Choroid plexus epithelial cell (primary cell): ENCODE measurements at places on chromosomes 11 and 22.

- peak; percentile 19 for DNase-seq
These were observed 15.5 kb upstream of the TMPRSS5 start for GRCh38 chr11:113721462-113722066.

DNA sequence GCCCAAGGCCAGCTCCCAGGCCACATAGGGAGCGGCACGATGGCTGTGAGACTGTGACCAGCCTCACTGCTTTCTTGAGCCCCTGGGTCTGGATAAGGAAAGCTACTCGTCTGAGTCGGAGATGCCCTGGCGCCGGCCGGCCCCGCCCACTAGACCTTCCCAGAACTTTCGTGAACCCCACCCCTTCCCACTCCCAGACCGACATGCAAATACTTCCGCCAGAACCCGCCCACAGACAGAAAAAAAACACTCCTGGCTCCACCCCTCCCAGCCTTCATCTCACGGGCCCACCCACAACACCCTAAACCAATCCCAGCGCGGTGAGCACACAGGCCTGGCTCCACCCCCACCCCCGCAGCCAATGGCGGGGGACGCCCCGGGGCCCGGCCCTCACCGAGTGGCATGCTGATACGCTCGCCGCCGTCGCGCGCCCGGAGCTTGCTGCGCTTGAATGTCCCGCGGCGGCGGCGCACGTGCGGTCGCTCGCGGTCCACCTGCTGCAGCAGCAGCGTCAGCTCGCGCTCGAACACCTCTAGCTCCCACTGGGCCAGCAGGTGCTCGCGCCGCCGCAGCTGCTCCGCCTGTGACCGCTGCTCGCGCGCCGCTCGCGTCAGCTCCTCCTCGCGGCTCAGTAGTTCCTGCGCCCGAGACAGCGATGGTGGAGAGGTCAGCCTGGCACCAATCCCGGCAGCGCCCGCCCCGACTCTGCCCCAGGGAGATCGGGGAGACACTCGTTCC is 7.0 kb downstream of the MAP3K11 start:
- peak; percentile 96 for DNase-seq

DNA sequence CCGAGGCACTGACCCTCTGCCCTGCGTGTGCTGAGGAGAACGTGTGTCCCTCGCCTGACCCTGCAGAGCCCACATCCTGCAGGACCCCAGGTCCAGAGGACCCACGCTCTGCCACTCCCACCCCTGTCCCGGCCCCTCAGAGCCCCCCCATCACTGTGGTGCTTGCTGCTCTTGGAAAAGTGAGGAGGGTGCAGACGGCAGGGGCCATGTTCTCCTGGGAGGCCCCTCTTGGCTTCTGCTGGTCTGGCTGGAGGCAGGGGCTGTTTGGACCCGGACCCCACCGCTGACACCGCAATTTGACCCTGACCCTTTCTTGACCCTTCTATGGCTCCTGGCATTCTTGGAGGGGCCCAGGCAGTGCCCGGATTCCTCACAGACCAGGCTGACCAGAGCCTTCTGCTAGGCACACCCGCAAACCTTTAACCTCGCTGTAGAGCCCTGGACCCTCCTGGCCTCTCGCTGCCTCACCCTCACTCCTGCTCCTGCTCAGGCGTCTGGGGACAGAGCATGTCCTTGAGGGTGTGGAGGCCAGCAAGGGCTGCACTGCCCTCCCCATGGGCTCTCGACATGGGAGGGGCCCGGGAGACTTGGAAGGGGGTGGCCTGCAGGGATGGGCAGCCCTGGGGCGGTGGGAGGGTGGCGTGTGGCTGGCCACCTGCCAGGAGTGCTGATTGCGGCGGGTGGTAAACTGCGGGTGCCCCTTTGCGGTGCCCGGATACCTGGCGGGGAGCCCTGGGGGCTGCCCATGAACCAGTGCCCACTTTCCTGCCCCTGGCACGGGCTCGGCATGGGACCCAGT is 37.0 kb upstream of the MUC5AC start:
- DNase-seq, result no peak

DNA sequence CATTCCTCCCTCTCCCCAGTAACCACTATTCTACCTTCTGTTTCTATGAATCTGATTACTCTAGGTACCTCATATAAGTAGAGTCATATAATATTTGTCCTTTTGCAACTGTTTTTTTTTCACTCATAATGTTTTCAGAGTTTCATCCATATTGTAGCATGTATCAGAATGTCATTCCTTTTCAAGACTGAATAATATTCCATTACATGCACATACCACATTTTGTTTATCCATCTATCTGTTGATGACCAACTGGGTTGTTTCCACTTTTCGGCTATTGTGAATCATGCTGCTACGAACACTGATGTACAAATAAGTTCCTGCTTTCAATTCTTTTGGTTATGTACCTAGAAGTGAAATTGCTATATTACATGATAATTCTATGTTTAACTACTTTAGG is 40.7 kb downstream of the MRE11 start:
- DNase-seq, result no peak

DNA sequence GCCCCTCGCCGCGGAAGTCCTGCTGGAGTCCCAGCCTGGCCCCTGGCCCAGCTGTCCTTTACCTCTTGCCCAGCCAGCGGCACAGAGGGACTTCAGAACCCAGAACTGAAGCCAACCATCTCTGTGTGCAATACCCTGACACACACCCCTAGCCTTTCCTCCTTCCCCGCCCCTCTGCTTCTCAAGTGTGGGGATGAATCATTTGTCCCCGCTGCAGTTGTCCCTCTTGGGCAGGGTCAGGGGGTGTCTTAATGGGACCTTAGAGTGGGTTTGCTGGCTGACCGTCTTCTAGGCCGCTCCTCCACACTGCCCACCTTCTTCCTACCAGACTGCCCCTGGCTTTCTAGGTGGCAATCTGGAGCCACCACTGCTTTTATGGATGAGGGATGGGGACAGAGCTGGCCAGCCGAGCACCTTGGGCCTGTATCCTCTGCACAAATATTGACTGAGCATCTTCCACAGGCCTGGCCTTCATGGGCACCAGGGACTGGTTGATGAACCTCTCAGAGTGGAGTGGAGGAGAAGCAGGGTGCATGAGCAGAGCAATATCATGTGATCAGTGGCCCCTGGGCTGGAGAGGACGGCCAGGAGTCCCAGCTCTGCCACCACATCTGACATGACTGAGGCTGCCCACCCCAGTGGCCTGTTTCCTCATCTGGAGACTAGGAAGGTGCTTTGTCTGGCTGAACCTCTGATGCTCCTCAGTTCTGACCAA is 668 bp upstream of the CHST1 start:
- DNase-seq, result no peak

DNA sequence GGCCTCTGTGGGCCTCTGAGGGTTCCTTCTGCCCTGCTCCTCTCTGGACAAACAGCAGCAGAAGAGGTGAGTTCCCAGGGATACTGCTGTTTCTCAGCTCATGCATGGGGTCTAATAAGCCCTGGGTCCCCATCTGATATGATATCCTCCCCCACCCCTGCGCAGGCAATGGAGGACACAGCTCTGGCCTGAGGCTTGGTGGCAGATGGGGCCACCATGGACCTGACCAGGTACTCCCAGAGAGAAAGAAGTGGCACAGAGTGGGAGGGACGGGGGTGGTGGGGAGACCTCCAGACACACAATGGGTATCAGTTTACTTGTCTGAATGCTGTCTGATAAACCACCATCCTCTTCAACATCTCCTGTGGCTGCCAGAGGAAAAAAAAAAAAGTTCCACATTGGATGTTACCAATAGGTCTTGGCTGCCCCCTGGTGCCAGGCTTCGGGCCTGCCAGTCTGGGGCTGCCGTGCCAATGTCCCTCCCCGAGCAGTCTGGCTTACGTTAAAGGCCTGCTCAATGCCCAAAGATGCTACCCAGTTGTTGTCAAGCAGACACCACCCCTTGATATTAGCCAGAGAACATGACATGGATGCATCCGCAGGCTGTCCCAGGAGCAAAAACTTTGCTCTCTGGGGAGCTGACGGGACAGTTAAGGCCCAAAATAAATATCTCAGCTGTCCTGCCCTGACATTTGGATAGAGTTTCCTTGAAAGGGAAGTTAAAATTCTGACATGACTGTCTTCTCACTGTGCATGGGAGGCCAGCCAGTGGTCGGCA is 27.9 kb upstream of the ABCC8 start:
- DNase-seq, result peak; percentile 79

GRCh38 chr11:34976496-34977088 is 60.2 kb downstream of the PDHX start:
- no peak for DNase-seq

DNA sequence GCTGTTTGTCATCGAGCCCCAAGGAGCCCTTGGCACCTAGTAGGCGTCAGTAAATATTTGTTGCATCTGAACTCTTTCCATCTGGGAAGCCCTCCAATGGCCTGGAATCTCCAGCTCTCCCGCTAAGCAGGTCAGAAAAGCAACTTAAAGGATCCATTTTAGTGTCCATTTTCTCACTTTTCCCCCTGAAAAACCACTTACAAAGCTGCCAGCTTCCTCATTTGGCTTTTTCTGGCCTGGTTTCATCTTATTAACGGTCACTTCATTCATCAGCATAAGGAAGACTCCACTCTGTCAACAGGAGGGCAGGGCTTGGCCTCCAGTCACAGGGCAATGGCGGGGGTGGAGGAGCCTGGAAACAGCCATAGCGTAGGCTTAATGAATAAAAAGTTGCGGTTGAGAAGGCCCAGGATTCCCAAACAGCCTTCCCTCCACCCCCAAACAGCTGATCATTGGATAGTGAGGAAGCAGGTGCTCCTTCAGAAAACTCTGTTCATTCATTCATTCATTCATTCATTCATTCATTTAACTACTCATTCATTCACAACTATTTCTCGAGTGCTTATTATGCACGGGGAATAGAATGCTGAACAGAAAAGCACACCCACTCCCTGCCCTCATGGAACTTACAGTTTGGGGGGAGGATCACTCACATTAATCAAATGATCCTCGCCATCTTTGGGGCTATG is 104.5 kb upstream of the RCN1 start:
- DNase-seq, result no peak

DNA sequence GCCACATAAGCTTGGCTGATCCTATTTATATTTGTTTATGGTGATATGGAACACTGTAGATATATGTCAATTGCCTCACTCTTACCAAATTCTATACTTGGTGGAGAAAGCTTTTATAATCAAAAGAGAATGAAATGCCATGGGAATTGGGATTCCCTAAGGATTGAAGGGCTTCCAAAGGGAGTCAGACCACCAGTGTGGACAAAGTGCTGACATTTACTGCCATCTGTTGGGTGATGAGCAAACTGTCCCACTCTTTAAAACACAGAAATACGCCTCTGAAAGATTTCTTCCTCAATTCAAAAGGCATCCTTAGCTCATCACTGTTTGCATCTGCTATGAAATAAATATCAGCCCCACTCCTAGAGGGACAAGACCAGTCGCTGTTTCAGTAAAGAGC is 7.1 kb downstream of the SLC1A2 start:
- no peak for DNase-seq

GRCh38 chr22:48710410-48710809 is 1117.3 kb downstream of the BRD1 start:
- DNase-seq, result no peak

GRCh38 chr22:30606455-30607299 is at the start of gene TCN2:
TCN2 (plus strand) TSS chr22:30607174; CDS start chr22:30607332, 158 bp downstream.
- DNase-seq, result peak; percentile 90

GRCh38 chr11:70000228-70000627 is 77.9 kb upstream of the ANO1 start:
- no peak for DNase-seq

- DNase-seq, result no peak
These were observed 24.9 kb downstream of the ASPHD2 start for GRCh38 chr22:26453812-26454500.

- no peak for DNase-seq
These were observed 10.9 kb downstream of the ELFN2 start for GRCh38 chr22:37416389-37416788.

DNA sequence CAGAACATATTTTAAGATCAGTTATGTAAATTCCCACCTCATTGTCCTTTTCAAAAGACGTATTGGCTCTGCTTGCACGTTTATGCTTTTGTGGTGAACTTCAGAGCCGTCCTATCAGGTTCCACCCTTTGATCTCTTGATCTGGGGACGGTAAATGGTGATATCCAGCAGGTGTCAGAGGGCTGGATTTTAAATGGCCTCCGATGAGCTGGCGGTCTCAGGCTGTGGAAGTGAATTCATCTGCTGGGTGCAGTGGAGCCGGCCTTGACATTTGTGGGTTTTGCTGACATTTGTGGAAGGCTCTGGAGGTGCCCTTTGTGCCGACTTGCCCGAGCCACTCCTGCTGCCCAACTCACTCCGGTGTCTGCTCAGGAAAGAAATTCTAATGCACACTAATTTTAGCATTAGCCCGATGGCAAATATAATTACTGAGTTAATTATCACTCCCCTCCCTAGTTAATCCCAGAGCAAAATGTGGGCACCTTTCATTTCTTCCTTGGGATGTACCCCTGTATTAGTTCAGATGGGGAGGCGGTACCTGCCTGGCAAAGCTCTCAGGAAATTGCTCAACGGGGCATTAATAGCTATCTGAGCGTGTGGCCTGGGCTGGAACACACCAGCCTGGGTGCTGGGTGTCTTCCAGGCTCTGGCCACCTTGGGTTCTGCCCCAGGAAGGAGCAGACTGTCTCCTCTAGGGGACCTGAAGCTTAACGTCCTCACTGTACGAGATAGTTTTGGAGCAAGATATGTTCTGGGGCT is 9.1 kb downstream of the LRP5 start:
- DNase-seq, result no peak

- peak; percentile 37 for DNase-seq
These were observed 103.3 kb upstream of the TOP3B start for GRCh38 chr22:22085702-22086500.

- no peak for DNase-seq
These were observed 23.4 kb upstream of the GRK3 start for GRCh38 chr22:25540908-25541660.

GRCh38 chr11:118661425-118662301 is 17.8 kb downstream of the TREH start:
- DNase-seq, result no peak

- DNase-seq, result peak; percentile 78
These were observed 13.8 kb downstream of the UQCR10 start for GRCh38 chr22:29780748-29781676.

DNA sequence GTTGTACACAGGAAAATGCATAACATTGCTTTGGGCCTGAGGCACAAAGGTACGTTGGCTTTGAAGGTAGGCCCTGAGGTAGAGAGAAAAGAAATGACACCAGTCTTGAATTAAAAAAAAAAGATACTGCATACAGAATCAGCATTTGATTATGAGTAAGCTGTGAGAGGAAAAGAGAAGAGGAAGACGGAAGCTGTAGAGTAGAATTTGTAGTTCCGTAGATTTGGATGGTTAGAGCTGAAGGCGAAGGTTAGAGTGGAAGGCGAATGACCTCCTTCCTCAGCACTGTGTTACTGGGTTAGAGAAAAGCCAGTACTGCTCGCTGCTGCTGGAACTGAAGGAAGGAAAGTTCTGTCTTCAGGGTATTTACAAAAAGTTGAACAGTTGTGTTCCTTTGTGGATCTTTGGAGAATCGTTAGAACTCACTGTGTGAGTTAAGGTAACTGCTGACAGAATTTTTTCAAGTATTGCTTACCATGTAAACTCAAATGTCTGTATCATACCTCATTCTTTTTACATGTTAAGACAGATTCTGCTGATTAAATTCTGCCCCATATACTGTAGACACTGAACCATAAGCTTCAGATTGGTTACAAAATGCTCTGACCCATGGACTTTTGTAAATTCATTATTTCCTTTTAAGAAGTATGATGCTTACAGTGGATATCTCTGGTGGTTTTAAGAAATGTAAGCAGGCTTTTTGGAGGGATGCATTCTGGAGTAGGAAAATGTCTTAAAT is 50.2 kb downstream of the MCAM start:
- no peak for DNase-seq
